ENCODE measurements at places on chromosomes 7 and 10. TPM values are rescaled to one million over a fixed set of nuclear protein-coding genes. Genes with fewer than 3 reads are reported as not detected.

The PAX4 gene
- total RNA-seq = not detected

GRCh38 chr10:11387044-11387443 lies 224.4 kb downstream of the USP6NL start:
- H3K36me3 ChIP-seq = no peaks in the 10 kb centered on the region
- no peak overlapping the region for H3K27ac ChIP-seq
- no peaks in the 10 kb centered on the region for H3K27me3 ChIP-seq
- no peaks in the 10 kb centered on the region for H3K4me1 ChIP-seq
- no peak overlapping the region for H3K4me3 ChIP-seq

The IGFBP1 gene
- total RNA-seq = not detected

- DNase-seq = no peak
- no peaks in the 10 kb centered on the region for H3K27me3 ChIP-seq
Measured at GRCh38 chr10:2925631-2926030, 141.7 kb upstream of the PFKP start.

- no peak overlapping the region for H3K4me3 ChIP-seq
- H3K4me1 ChIP-seq = no peaks in the 10 kb centered on the region
- no peak for DNase-seq
- H3K36me3 ChIP-seq = peaks cover 26% of the 10 kb centered on the region
- no peaks in the 10 kb centered on the region for H3K27me3 ChIP-seq
Measured at GRCh38 chr7:105133986-105134655, 120.1 kb downstream of the KMT2E start.

The VOPP1 gene
- 79.2 TPM for total RNA-seq

The PON3 gene
- not detected for total RNA-seq

GRCh38 chr7:119647286-119647685 lies 625.7 kb upstream of the KCND2 start:
- H3K4me1 ChIP-seq = no peaks in the 10 kb centered on the region
- H3K4me3 ChIP-seq = no peak overlapping the region
- no peaks in the 10 kb centered on the region for H3K27me3 ChIP-seq
- H3K27ac ChIP-seq = no peak overlapping the region

The COBL gene
- 129 TPM for total RNA-seq

GRCh38 chr7:73986158-73986631 lies 41.8 kb upstream of the ELN start:
- H3K27me3 ChIP-seq = no peaks in the 10 kb centered on the region
- no peak overlapping the region for H3K4me3 ChIP-seq
- no peak overlapping the region for H3K27ac ChIP-seq

The CYTH3 gene
- total RNA-seq = 51.3 TPM

The TMEM243 gene
- 88.3 TPM for total RNA-seq

DNA sequence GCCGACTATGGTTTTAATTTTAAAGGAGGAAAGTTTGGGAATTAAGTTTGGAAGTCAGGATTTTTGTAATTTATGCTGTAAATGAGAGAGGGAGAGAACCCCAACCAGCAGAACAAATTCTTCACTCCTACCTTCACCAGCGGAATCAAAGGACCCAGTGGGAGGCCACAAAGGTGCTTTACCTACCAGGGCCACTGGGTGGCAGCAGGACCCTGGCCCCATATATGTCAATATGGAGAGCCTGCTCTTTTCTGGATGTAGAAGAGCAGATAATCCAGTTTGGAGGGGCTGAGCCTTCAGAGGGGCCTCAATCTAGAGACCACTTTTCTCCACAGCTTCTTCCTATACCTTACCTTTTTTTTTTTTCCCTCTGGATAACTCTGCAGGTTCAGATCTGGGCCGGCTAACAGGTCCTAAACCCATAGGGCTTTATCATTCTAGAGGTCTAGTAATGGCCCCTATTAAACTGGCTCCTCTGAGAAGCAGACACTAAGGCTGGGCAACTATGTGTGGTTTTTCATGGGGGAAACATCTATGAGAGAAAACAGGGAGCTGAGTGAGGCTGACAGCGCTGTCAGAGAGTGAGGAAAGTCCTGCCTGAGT lies 8.5 kb upstream of the SCD start:
- no peak overlapping the region for H3K4me3 ChIP-seq
- H3K27me3 ChIP-seq = no peaks in the 10 kb centered on the region
- no peaks in the 10 kb centered on the region for H3K4me1 ChIP-seq

GRCh38 chr10:131621784-131622624 lies 278.8 kb upstream of the PPP2R2D start:
- no peak overlapping the region for H3K4me3 ChIP-seq
- no peaks in the 10 kb centered on the region for H3K27me3 ChIP-seq
- no peaks in the 10 kb centered on the region for H3K36me3 ChIP-seq

GRCh38 chr10:132101529-132101928 lies 35.8 kb downstream of the JAKMIP3 start:
- no peak overlapping the region for H3K27ac ChIP-seq
- DNase-seq = peak; percentile 18
- H3K4me1 ChIP-seq = no peaks in the 10 kb centered on the region
- H3K4me3 ChIP-seq = no peak overlapping the region
- no peaks in the 10 kb centered on the region for H3K27me3 ChIP-seq

- H3K27me3 ChIP-seq = no peaks in the 10 kb centered on the region
- no peak overlapping the region for H3K27ac ChIP-seq
- no peak overlapping the region for H3K4me3 ChIP-seq
- DNase-seq = no peak
- no peaks in the 10 kb centered on the region for H3K36me3 ChIP-seq
Measured at GRCh38 chr7:111554086-111554485, 8.2 kb downstream of the IMMP2L start.

DNA sequence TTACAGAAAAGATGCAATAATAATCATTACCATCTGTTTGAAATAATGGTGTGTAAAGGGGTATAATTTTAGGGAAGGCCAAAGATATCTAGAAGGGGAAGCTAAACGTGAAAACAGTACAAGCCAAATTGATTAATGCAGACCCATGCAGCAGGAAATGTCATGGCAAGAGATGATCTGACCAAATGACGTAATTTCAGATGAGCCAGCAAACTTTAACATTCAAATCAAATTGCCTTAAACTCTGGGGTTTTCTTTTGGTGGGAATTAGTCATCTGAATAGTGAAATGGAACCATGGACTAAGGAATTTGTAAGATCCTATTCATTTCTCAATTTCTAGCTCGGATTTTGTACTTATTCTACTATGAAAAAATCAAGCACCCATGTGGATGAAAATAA lies 21.4 kb upstream of the SCIN start:
- no peaks in the 10 kb centered on the region for H3K4me1 ChIP-seq
- H3K36me3 ChIP-seq = no peaks in the 10 kb centered on the region
- DNase-seq = no peak
- H3K4me3 ChIP-seq = no peak overlapping the region

The FGL2 gene
- total RNA-seq = 25.7 TPM

The LIPJ gene
- not detected for total RNA-seq

The INSYN2A gene
- 0.66 TPM for total RNA-seq

- H3K27ac ChIP-seq = no peak overlapping the region
- no peaks in the 10 kb centered on the region for H3K27me3 ChIP-seq
- DNase-seq = no peak
- H3K4me1 ChIP-seq = no peaks in the 10 kb centered on the region
Measured at GRCh38 chr7:45889367-45890067, 1.2 kb downstream of the IGFBP1 start.

DNA sequence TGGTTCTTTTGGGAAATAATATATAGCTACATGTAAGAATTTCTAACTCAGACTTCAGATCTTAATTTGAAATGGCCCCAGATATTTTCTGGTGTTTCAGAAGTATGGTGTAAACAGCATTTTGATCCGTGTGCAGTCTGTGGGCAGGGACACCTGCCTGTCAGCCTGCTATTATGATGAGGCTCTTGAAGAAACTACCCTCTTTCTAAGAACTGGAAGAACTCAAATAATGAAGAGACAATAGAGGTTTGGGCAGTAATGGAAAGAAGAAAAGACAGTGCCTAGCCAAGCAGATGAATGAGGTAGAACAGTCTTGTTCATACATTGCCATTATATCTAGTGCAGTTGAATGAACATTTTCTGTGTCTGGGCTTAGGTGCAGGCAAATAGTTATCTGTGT lies 256.6 kb downstream of the ARHGAP21 start:
- peak overlapping the region; percentile 87 for H3K27ac ChIP-seq
- H3K36me3 ChIP-seq = no peaks in the 10 kb centered on the region
- no peak for DNase-seq
- H3K27me3 ChIP-seq = no peaks in the 10 kb centered on the region
- H3K4me3 ChIP-seq = peak overlapping the region; percentile 53

The CADPS2 gene
- total RNA-seq = 11.4 TPM
